ENCODE measurements at places on chromosomes 12 and 14.

GRCh38 chr14:65661865-65662264 is 249.3 kb downstream of the FUT8 start:
- DNase-seq = no peak

DNA sequence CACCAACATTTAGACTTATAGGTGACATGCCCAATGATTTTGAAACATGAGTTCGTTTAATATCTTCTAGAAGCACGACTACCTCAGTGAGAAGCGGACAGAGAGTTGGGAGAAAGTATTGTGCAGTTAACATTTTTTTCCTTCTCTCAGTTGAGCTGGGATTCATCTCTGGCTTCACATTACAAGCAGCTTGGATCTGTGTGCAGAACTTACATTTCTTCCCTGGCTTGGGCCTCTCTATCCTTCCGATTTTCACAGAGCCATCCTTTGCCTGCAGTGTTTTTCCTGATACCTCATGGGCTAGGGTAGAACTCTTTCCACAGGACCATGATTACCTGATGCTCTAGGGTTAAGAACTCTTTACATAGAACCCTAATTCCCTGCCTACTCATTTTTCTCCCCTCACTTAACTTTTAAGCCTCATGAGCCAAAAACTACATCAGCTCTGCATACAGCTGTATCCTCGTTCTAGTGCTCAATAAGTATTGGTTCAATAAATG is 86.5 kb downstream of the FLRT2 start:
- no peak for DNase-seq

GRCh38 chr14:55438066-55438683 is 2.2 kb downstream of the TBPL2 start:
- peak; percentile 49 for DNase-seq

GRCh38 chr12:24200010-24200409 is 250.5 kb upstream of the SOX5 start:
- no peak for DNase-seq

- no peak for DNase-seq
Observed at GRCh38 chr12:43062201-43062895, 472.8 kb upstream of the PRICKLE1 start.

DNA sequence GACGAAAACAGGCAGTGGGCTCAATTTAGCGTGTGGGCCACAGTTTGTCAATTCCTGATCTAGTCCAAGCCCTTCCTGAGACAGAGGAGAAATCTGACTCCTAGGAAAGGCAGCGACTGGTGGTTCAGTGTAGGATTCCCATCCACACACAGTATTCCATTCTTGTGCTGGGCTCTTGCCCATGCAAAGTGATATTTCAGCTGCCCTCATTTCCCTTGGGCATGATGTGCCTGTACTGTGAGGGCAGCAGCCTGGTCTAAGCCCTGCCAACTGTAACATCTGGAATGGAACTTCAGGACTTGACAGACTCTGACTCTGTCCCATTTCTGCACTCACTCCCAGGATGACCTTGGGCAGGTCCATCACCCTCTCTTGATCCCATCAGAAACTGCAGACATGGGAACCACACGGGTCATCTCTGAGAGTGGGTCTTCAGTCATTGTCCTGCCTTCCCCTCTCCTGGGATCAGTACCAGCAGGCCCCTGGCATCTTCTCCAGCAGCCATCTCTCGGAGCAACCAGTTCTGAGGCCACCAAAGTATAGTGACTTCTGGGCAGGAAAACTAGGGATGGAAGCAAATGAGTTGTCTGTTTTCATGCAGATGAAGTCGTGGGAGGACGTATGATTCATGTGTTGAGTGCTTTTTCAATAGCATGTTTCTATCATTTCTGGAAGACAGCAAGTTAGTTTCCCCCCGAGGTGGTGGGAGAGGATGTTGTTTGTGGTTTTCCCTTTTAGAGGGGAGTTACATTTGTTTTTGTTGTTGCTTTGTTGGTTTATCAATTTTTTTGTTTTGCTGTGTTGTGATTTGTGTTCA is 54.2 kb upstream of the BCL2L14 start:
- DNase-seq = peak; percentile 36

- DNase-seq = peak; percentile 56
Observed at GRCh38 chr14:92785667-92786426, 8.3 kb upstream of the GOLGA5 start.
